ENCODE measurements at places on chromosomes 1 and 21.

DNA sequence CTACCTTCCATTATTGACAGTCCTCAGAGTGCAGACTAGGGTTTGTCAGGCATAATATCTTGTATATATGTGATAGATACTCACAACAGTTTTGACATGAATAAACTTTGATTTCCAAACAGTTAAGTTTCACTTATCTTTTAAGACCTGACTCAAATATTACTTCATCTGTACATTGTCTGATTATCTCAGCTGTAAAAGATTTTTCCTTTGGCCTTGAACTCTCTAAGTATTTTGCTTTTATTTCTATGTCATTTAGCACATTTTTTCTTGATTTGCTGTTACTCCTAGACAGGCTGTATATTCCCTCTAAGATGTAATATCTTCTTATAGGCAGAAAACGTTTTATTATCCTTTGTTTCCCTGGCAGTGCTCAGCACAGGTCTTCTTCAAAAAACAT, 65.6 kb upstream of the DMRTA2 start:
- no peak for DNase-seq

- DNase-seq: no peak
Observed at GRCh38 chr1:118479351-118479750, 294.3 kb upstream of the SPAG17 start.

DNA sequence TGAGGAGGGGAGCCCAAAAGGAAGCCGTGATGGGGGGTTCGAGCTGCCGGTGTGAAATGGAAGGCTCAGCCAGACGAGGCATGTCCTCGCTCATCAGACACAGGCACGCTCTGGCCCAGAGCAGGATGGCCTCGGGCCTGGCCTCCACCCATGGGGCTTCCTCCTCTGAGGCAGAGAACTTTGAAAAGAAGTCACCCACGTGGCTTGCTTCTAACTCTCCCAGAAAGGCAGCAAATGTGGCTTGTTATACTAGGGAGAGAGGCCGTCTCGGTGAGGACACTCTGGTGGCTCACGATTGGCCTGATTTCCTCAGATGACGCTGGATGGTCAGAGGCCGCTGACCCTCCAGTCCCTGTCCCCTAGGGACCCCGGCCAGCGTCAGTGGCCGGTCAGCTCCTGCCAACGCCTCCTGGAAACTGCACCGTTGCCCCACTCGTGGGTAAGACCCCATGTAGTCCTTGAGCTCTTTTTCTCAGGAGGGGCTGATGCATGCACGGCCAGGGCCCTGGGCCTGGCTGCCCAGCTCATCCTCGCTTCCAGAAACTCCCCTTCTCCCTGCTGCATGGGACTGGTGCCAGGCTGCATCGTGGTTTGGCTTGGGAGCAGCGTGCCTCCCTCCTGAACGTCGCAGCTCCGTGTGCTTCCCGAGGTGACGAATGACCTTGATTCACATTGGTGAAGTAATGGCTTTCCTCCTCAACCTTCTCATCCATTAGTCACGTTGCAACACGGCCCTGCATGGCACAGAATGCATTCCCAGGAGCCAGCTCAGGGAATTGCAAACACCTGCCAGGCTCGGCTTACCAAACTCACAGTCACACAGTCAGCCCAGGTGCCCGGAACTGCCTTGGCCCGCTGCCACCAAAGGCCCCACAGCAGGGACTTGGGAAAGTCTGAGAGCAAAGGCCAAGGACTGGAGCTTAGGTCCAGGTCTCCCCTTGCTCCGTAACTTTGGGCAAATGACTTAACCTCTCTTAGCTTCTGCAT, 58.8 kb downstream of the TOMM20 start:
- peak; percentile 97 for DNase-seq

DNA sequence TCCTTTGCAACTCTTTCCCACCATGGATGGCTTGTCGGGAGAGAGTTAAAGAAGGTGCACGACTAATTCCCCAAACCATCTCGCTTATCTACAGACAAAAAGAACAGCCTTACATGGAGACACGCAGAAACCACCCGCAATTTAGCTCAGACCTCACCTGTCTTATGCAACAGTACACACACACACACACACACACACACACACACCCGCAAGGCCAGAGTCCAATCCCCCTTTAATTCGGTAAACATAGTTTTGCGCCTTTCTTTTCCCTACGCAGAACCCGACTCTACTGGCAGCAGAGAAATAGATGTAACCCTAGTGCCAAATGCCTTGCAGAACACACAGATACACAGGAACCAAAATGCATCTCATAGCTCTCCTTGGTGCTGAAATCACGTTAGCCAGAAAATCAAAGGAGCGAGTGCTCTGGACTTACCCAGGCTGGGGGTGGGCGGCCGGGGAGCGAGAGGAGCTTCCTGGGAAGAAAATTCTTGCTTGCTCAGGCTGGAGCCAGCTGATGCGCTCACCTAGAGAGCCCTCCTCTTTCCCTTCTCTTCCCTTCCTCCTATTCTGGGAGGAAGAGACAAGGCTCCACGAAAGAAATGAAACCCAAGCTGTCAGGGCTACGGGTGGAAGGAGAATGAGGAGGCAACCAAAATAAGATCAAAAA, 470 bp downstream of the TNR start:
- DNase-seq: peak; percentile 13

DNA sequence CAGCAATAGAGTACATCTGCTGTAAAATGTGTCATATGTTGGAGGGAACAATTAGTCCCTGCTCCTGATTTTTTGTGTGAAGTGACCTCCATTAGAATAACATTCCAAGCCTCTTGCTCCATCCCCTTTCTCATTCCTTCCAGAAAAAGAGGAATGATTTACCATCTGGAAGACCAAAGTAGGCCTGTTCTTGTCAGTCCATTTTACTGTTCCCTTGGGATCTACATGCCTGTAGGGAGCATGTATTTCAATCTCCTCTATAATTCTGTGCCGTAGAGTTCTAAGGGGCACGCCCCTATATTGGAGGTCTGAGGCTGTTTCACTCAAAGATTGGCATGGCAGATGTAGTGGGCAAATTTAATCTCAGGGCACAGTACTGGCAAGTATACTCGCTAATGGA, 48.8 kb upstream of the MAN1A2 start:
- no peak for DNase-seq

GRCh38 chr21:42220138-42220701, 1.3 kb downstream of the ABCG1 start:
- peak; percentile 51 for DNase-seq

DNA sequence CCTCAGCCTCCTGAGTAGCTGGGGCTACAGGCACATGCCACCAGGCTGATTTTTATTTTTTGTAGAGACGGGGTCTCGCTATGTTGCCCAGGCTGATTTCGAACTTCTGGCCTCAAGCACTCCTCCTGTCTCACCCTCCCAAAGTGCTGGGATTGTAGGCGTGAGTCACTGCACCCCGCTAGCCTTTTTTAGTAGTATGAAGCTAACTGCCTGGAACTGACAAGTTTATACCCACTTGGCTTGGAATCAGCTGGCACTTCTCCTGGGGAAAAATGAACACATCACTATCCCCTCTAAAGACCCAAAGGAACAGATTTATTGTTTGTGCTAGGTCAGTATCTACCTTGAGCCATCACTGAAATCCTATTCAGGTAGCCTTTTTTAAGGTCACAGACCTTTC, 19.0 kb downstream of the TMEM63A start:
- peak; percentile 29 for DNase-seq

GRCh38 chr1:171645553-171646248, 6.8 kb downstream of the MYOC start:
- DNase-seq: peak; percentile 33

DNA sequence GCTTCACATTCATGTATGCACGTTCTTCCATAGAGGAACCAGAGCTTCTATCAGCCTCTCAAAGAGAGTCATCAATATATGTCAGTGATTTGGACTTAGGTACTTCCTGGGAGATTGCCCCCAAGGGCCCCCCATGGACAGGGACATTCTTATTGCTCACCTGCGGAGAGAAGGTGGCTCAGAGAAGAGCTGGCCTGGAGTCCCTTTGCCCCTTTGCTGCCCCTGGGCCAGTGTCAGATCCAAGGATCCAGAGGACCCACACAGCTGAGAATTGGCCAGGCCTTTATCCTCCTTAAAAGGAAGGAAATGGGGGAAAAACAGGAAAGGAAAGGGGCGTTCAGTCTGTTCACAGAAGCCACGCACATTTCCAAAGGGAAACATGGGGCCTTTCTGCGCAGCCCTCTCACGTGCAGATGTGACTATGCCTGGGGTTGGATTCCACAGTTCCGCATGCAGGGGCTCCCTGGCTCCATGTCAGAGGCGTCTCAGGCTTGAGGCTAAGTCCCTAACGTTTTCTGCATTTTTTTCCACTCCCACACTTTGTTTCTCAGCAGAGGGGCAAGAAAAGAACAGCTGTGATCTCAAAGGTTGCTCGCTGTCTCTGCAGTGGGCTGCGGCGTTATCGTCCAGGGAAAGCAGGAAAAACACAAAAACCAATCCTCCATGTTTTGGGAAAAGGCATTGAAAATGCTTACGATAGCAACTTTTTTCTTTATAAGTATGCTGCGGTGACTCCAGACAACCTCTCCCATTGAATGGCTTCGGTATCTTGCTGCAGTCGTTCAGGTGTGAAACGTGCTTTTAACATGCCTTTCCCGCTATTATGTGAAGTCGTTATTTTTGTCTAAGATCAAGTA, 5.9 kb downstream of the C1orf226 start:
- no peak for DNase-seq

GRCh38 chr1:224223819-224224714, 41.0 kb downstream of the DEGS1 start:
- DNase-seq: peak; percentile 90

DNA sequence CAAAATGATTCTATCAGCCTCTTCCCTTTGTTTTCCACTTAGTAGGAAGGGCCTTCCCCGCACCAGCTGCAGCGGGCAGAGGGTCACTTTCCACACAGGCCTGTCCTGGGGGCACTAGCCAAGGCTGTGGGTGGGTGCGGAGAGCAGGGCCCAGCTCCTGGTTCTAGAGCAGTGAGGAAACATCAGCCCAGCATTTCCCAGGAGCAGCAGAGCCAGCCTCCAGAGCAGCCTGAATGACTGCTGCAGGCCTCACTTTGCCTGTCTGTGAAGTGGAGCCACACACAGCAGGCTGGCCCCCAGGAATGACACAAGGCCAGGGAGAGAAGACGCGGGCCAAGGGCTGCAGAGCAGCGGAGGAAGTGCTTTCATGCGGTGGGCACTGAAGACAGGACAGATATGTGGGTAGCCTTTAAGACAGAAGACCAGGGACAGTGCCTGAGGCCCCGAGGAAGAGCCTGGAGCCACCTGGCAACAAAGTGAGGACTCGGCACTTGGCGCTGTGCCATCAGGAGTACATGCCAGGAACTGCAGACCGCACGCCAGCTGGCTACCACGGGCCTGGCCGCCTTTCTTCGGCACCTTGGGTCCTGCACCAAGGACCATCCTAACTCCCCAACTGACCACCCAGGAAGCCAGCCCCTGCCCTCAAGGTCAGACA, 42.0 kb downstream of the ACOT7 start:
- DNase-seq: no peak

GRCh38 chr1:8396083-8396785, 78.3 kb downstream of the SLC45A1 start:
- DNase-seq: peak; percentile 82

DNA sequence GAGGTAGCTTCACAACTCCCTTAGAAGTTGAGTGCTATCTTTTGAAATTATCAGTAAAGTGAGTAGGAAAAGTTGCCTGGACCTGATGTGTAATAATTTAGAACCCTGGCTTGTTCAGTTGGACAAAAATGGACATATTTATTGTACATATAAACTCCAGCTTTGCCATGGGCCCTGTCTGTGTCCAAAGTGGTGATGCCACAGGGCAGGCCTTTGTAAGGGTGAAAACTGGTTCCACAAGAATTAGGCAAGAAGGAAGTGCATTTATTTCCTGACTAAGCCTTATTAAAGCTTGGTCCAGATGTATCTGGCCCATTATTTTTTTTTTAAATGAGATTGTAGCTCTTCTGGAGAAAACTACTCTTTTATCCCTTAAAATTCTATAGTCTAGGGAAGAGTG, 47.9 kb downstream of the MACO1 start:
- no peak for DNase-seq

- no peak for DNase-seq
Observed at GRCh38 chr1:157087030-157087429, 12.6 kb downstream of the ETV3L start.

- no peak for DNase-seq
Observed at GRCh38 chr1:30758121-30758688, 631 bp upstream of the LAPTM5 start.

DNA sequence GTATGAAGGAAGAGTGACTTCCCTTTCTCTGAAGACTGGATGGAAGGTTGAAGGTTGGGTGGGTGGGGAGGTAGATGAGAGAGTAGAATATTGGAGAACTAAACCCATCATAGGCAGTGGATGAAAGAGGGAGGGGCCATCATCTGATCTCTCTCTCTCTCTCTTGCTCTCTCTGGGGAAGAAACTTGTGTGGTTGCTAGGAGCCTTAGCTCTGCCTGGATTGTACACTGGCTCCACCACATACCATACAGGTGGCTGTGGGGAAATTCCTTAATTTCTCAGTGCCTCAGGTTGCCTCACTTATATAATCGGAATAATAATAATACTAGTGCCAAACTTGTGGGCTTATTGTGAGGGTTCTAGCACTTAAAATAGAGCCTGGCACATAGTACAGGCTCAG, 9.5 kb downstream of the XCL1 start:
- DNase-seq: no peak

DNA sequence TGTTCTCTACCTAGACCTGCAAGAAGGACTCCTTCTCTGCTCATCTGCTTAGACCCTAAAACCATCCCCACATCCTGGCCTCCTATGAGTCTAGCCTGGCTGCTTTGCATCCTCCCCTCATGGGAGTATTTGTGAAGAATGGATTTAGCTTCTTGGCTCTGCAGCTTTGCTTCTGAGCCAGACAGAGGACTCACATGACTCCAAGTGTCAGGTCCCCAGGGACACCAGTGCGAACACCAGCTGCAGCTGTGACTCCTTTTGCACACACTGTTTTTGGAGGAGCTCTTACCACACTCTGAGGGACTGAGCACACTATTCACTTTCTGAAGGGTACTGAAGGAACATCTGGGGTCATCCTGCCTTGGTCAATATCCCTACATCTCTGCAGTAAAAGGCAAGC, 131.8 kb upstream of the SGIP1 start:
- DNase-seq: no peak

- no peak for DNase-seq
Observed at GRCh38 chr1:9658199-9658598, 6.7 kb downstream of the PIK3CD start.

DNA sequence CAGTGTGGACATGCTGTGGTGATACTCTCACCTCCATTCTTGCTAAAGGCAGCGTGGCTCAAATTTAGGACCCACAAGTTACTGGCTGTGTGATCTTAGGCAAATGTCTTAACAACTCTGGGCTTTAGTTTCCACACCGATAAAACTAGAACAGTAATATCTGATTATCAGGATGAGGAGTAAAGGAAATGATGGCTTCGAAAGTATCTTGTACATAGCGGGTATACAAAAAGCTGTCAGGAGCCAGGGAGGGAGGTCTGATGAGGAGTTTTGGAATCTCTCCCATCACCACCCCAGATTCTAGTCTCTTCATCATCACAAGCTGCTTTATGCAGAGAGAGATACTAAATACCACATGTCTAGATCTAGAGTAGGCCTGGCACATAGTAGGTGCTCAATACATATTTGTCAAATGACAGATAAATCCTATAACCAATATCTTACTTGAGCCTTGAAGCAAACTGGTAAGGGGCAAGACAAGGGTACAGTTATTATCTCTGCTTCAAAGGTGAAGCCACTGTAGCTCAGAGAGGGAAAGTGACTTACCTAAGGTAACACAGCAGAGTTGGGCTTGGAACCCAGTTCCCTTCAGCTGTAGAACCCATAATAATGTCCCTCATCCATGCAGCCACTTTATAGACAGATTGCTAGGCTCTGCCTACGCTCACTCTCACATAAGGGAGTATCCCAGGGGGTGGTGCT, 9.5 kb upstream of the FGR start:
- no peak for DNase-seq

GRCh38 chr1:245232931-245233330, 78.1 kb downstream of the KIF26B start:
- DNase-seq: no peak
